Naive thymus-derived CD8-positive, alpha-beta T cell (primary cell): ENCODE measurements at places on chromosomes 2 and 18. TPM values are rescaled to one million over a fixed set of nuclear protein-coding genes. Genes with fewer than 3 reads are reported as not detected.

RAX gene
- not detected for polyA plus RNA-seq

MBP gene
- polyA plus RNA-seq: 89.2 TPM

PARD3B gene
- polyA plus RNA-seq: 0.22 TPM

GAL3ST2 gene
- not detected for polyA plus RNA-seq

DRC1 gene
- polyA plus RNA-seq: not detected

CD8B2 gene
- 22.9 TPM for polyA plus RNA-seq

SUCLG1 gene
- 92.8 TPM for polyA plus RNA-seq

- H3K4me1 ChIP-seq: no peaks in the 10 kb centered on the region
- H3K27me3 ChIP-seq: peaks cover 5% of the 10 kb centered on the region
- no peak for DNase-seq
- H3K36me3 ChIP-seq: no peaks in the 10 kb centered on the region
- no peak overlapping the region for H3K4me3 ChIP-seq
Observed at GRCh38 chr2:162232671-162233070, 10.6 kb downstream of the FAP start.

DNA sequence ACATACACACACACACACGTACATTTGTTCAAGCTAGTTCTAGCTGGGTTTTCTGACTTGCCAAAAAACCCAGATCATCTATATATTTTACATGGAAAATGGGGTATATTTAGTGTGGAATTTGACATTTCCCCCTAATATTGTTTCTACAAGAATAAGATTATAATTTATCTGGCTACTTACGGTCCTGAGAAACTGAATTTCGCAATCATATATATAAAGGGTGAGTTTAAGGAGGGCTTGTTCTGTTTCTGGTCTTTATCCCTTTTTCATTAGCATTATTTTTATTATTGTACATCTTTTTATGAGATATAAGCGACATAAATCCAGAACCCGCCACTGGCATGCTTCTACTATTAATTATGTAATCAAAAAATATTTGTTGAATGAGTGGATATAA is 528.9 kb downstream of the TMX3 start:
- H3K36me3 ChIP-seq: no peaks in the 10 kb centered on the region
- no peaks in the 10 kb centered on the region for H3K4me1 ChIP-seq
- H3K4me3 ChIP-seq: no peak overlapping the region
- H3K27ac ChIP-seq: no peak overlapping the region
- DNase-seq: no peak

GRCh38 chr18:67041334-67041733 is 437.4 kb upstream of the CDH19 start:
- no peaks in the 10 kb centered on the region for H3K4me1 ChIP-seq
- H3K27ac ChIP-seq: no peak overlapping the region
- H3K36me3 ChIP-seq: no peaks in the 10 kb centered on the region

DNA sequence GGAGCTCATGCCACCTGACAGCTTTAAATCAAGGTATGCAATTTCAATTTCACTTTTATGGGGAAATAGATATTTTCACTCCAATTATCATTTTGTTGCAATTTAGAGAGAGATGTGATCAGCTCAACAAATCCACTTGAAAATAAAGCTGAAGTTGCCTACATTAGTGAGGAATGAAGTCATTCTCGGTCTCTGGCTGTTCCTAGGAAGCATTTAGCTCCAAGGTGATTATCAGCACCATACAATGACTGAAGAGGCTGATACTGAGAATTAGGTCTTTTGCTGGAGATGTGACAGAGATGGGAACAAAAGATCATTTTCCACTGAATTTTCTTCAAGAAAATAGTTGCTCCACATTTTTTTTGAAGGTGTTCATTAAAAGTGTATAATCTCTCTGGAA is 1303.7 kb downstream of the DPP10 start:
- no peak for DNase-seq
- no peaks in the 10 kb centered on the region for H3K27me3 ChIP-seq
- H3K4me3 ChIP-seq: no peak overlapping the region
- no peaks in the 10 kb centered on the region for H3K4me1 ChIP-seq
- no peaks in the 10 kb centered on the region for H3K36me3 ChIP-seq

DNA sequence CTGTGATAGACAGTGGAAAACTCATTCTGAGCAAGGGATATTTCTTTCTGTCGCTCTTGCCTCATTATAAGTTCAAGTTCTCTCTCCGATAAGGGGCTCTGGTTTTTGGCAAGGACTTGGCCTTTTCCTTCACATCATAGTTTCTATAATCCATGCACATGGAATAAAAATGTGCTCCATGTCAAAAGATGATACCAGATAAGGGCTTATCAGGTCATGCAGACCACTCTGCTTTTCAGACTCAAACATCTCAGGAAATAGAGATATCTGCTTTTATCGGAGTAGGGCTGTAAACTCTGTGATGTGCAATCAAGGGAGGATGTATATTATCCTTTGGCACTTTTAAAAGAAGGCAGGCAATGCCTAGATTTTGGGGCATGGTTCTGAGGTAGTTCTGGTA is 45.0 kb upstream of the DARS1 start:
- H3K4me3 ChIP-seq: no peak overlapping the region
- H3K27me3 ChIP-seq: no peaks in the 10 kb centered on the region
- H3K36me3 ChIP-seq: no peaks in the 10 kb centered on the region
- H3K4me1 ChIP-seq: peaks cover 4% of the 10 kb centered on the region
- DNase-seq: no peak
- H3K27ac ChIP-seq: no peak overlapping the region

- peak within 1 kb of the TSS; percentile 72 for H3K4me3 ChIP-seq
- peaks cover 19% of the 10 kb centered on the region for H3K4me1 ChIP-seq
- DNase-seq: peak; percentile 59
Observed at GRCh38 chr18:50194631-50195532, at the start of gene MYO5B. MYO5B (minus strand) TSS chr18:50195147; CDS start chr18:50194793, 354 bp downstream.

- no peak overlapping the region for H3K27ac ChIP-seq
- no peak overlapping the region for H3K4me3 ChIP-seq
- peaks cover 6% of the 10 kb centered on the region for H3K27me3 ChIP-seq
- H3K36me3 ChIP-seq: no peaks in the 10 kb centered on the region
Observed at GRCh38 chr2:169670215-169670651, 24.0 kb downstream of the CFAP210 start.

DNA sequence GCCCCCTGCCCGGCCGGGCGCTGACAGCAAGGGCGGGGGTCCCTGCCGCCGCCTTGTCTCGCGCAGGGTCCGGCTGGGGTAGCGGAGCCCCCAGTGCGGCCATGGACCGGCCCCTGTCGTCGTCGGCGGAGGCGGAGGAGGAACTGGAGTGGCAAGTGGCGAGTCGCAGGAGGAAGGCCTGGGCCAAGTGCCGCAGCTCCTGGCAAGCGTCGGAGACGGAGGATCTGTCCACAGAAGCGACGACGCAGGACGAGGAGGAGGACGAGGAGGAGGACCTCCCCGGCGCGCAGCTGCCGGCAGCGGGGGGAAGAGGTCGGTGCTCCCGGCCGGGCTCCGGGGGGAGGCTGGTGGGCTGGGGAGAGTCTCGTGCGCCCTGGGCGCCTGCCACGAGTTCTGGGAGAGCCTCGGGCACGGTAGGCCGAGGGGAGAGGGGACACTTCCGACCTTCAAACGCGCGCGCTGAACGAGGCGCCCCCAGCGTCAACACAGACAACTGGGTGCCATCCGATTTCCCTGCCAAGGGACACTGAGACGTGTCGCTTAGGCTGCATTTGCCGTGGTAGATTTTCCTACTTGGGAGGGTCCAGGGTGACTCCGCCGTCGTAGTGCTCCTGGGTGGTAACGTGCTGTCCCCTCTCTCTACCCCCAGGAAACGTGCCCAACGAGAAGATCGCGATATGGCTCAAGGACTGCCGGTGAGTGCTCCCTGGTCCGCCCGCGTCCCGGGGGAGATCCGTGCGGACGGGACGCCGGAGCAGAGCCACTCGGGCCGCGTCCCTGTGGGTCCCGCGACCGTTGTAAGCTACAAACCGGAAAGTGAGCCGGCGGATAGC is 652 bp downstream of the ITPRID2 start:
- H3K36me3 ChIP-seq: peaks cover 8% of the 10 kb centered on the region
- H3K27ac ChIP-seq: peak overlapping the region; percentile 85
- peak overlapping the region; percentile 96 for H3K4me3 ChIP-seq
- peaks cover 8% of the 10 kb centered on the region for H3K27me3 ChIP-seq
- DNase-seq: peak; percentile 50

DNA sequence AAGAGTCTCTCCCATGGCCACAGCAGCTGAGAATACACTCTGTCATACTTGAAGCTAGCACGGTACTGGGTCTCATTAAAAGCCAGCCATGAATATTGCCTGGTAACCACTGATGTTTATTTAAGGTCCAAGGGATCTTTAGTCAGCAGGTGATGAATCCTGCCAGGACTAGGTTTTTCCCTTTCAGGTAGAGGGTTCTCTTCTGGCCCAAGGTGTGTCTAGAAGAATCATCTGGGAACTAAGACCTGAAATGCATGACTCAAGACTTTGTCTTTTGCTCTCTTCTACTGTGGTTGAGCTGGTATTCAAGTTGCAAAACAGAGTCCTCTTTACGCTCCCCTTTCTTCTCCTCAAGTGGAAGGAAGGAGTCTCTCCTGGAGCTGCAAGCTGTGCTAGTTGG is 400.5 kb upstream of the FSIP2 start:
- H3K4me3 ChIP-seq: no peak overlapping the region
- H3K27me3 ChIP-seq: no peaks in the 10 kb centered on the region
- no peaks in the 10 kb centered on the region for H3K36me3 ChIP-seq
- no peak for DNase-seq
- H3K27ac ChIP-seq: no peak overlapping the region

GRCh38 chr2:147045113-147045512 is 799.7 kb upstream of the ACVR2A start:
- H3K36me3 ChIP-seq: no peaks in the 10 kb centered on the region
- no peaks in the 10 kb centered on the region for H3K27me3 ChIP-seq
- peaks cover 2% of the 10 kb centered on the region for H3K4me1 ChIP-seq
- no peak overlapping the region for H3K4me3 ChIP-seq
- H3K27ac ChIP-seq: no peak overlapping the region
- no peak for DNase-seq

DNA sequence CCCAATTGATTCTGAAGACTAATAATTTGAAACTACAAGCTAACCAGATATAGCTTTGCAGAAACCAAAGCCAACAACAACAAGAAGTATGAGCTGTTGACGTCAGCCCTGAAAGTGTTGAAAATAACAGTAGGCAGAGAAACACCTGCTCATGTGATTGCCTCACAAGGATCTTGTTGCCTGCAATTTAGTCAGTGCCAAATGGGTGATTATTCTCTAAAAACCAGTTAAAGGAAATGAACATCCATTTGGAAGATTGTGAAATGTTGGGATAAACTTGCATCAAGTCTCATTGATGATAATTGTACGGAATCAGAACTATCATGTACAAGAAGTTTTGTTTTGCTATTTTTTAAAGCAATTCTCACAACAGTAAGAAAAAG is 2.8 kb downstream of the CYTIP start:
- H3K4me3 ChIP-seq: peak overlapping the region; percentile 91
- H3K4me1 ChIP-seq: peaks cover 46% of the 10 kb centered on the region
- peaks cover 69% of the 10 kb centered on the region for H3K36me3 ChIP-seq
- peak; percentile 49 for DNase-seq
- no peaks in the 10 kb centered on the region for H3K27me3 ChIP-seq

DNA sequence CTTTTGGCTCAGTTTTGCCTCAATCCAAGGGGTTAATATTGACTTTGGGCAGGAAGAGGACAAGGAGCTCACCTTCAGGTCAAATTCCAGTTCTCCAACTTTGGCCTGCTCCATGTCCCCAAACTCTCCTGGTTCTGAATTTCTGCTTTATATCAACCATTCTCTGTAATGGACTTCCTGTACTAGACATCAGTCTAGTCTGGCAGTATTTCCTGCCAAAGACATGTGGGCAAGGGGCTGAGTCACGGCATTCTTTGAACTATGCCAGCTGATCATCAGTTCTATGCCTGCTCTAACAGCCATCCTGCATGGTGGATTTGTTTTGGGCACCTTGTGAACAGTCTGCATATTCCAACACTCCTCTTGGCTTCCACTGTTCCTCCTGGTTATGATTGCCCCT is 199.4 kb downstream of the ZEB2 start:
- peaks cover 21% of the 10 kb centered on the region for H3K4me1 ChIP-seq
- no peaks in the 10 kb centered on the region for H3K27me3 ChIP-seq
- peak overlapping the region; percentile 69 for H3K27ac ChIP-seq
- DNase-seq: peak; percentile 73
- H3K36me3 ChIP-seq: no peaks in the 10 kb centered on the region

- H3K27ac ChIP-seq: no peak overlapping the region
- DNase-seq: no peak
- peaks cover 16% of the 10 kb centered on the region for H3K4me1 ChIP-seq
- H3K4me3 ChIP-seq: no peak overlapping the region
- no peaks in the 10 kb centered on the region for H3K27me3 ChIP-seq
Observed at GRCh38 chr2:46503686-46504085, 24.3 kb downstream of the TMEM247 start.

GRCh38 chr2:158269143-158269542 is 167.5 kb downstream of the UPP2 start:
- H3K27me3 ChIP-seq: peaks cover 5% of the 10 kb centered on the region
- no peak overlapping the region for H3K4me3 ChIP-seq
- H3K27ac ChIP-seq: no peak overlapping the region
- H3K36me3 ChIP-seq: no peaks in the 10 kb centered on the region
- no peak for DNase-seq
- no peaks in the 10 kb centered on the region for H3K4me1 ChIP-seq

DNA sequence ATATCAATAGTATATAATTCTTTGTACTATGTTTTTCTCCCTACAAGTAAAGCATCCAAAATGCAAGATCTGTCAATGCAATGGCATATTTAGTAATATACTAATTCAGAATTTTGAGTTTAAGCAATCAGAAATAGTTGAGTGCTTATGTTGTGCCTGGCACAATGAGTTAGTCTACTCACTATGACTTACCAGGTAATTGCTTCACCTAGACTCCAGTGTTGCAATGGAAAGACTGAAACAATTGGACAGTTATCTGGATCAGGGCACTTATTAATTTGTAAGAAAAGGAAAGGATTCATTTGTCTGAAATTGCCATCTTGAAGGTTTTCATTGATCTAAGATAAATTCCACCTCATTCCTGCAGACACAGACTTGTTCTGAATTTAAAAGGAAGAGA is 97.6 kb upstream of the TCF4 start:
- H3K4me3 ChIP-seq: no peak overlapping the region
- no peak for DNase-seq
- no peaks in the 10 kb centered on the region for H3K36me3 ChIP-seq
- H3K27me3 ChIP-seq: no peaks in the 10 kb centered on the region
- no peak overlapping the region for H3K27ac ChIP-seq
- H3K4me1 ChIP-seq: no peaks in the 10 kb centered on the region

GRCh38 chr2:84393829-84394228 is 65.3 kb downstream of the SUCLG1 start:
- no peak overlapping the region for H3K4me3 ChIP-seq
- H3K4me1 ChIP-seq: no peaks in the 10 kb centered on the region
- H3K27me3 ChIP-seq: peaks cover 16% of the 10 kb centered on the region

DNA sequence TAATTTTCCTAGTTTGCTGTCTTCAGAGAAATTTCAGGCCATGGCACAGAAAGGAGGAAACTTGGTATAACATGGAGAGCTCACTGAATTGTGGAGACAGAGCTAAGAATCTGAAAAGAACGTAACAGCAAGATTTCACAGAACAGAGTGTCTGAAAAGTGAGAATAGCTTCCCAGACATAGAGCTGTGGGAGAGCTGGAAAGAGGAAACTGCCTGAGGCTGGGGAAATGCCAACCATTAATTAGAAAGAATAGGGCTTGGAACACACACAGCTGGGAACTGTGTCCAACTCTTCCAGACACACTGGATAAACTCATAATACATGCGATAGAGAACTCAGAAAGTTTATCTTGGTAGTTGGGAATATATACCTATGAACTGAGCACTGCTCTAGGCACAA is 51.6 kb upstream of the KYNU start:
- DNase-seq: no peak
- H3K27ac ChIP-seq: no peak overlapping the region
- no peaks in the 10 kb centered on the region for H3K4me1 ChIP-seq
- H3K27me3 ChIP-seq: no peaks in the 10 kb centered on the region
- no peak overlapping the region for H3K4me3 ChIP-seq

GRCh38 chr2:118310681-118311429 is 222.6 kb downstream of the INSIG2 start:
- no peak for DNase-seq
- no peaks in the 10 kb centered on the region for H3K36me3 ChIP-seq
- peak overlapping the region; percentile 88 for H3K4me3 ChIP-seq
- H3K4me1 ChIP-seq: peaks cover 15% of the 10 kb centered on the region
- peaks cover 2% of the 10 kb centered on the region for H3K27me3 ChIP-seq
